ENCODE measurements at places on chromosomes 12 and 14.

DNA sequence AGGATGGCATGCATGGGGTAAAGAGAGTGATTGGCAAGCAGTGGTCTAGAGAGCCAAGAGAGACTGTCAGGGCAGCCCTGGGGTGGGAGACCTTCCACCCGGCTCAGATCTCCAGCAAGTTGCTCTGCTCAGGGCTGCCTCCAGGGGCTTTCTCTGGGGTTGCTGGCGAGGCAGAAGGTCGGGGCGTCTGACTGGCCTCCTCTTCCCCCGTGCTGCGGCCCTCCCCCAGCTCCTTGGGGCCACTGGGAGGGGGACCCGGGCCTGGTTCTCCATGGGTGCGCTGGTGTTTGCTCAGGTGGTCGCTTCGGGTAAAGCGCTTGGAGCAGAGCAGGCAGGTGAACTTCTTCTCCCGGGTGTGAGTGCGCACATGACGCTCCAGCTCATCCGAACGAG, 6.6 kb upstream of the AAAS start:
- no peak for DNase-seq

- DNase-seq: no peak
These were observed 49.0 kb downstream of the KIF21A start for GRCh38 chr12:39393890-39394289.

DNA sequence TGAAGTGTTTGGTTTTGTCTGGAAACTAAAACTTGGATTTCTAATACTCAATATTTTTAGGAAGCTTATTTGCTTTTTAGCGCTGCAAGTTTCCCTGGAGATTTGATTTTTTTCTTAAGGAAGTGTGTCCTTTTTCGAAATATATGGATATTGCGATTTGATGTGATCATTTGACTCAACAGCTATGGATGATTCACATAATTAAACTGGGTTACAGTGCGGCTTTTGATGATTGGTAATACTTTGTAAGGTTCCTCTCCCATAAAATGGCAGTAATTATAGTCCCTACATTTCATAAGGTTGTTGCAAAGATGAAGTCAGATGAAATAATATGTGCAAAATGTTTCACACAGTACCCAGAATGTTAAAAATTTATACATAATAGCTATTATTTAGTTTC, 13.1 kb downstream of the LDHB start:
- no peak for DNase-seq

DNA sequence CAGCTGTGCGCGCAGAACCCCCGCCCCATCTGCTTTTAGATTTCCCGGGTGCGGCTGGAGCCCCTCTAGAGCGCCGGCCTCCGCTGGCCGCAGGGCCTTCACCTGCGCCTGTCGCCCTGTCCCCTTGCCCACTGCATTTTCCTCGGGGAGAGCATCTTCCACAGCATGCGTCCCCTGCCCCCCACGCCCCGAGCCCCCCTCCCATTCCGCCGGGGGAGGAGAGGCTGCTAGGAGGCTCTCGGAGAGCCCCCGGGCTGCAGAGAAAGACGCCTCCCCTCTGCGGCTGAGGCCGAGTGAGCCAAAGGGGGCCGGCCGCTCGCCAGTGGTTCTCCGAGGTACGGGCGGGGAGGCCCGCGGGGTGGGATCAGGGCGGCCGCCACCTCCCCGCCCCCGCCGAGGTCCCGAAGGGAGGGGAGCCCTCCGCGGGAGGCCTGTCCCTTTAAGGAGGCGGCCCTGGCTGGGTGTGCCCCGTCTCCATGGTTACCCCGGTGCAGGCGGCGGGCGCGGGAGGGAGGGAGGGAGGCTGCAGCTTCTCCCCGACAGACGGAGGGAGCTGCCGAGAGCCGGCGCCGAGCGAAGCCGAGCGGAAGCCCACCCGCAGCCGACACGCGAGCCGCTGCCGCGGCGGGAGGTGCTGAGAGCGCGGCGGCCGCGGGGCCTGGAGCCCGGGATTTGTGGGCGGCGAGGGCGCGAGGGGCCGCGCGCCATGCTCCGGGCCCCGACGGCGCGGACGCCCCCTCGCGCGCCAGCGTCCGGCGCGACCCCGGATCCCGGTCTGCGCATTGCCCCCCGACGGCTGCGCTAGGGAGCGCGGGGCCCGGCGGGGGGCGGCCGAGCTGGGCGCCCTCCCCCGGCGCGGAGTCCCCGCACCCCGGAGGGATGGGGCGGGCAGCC, at the start of gene KCNH3:
Gene KCNH3 (plus strand): TSS at position 521 of the 894 bp plus-strand sequence. CDS start 387 bp downstream, outside the sequence.
- DNase-seq: peak; percentile 58

DNA sequence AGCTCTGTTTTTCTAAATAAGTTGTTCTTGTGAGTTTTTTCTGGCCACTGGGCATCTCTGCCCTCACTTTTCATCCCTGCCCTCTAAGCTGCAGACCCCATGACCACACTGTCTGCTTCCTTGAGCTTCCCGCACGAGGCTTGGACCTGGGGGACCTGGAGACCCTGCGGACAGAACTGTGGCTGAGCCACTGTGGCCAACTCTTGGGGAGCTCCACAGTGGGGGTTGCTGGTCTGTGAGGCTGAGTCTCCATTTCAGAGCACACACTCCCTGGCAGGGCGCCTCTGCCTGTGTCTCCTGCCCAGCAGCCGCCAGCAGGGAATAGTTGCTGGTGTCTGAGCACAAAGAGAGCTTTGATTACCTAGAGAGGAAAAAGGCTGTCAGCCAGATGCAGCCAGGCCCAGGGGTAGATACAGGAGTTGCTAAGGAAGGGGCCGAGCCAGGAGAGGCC, 13.1 kb upstream of the RIN3 start:
- no peak for DNase-seq

DNA sequence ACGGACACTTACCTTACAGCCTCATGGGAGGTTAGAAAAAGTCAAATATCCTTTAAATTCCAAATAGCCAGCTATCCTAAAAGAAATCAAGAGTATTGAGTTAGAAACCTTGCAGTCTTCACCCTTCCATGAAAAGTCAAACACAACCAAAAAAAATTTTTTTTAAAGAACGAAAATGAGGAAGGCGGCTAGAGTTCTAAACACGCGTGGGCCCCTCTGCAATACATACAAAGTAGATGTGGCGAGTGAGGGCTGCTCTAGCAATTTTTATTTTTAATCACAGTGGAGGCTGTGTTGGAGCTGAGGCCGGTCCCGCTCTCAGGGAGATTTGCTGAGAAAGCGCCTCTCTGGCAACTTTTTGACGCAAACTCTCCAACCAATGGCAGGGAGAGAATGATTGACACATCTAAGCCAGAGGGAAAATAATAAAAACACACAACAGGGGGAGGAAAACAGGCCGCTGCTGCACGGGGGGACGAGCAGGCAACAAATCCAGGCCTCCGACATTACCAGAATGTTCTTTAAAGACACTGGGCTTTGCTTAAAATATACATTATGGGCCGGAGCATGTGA, at the start of gene OTX2:
Gene OTX2 (minus strand): TSS at position 333 of the 573 bp plus-strand sequence. CDS start 5,023 bp downstream, outside the sequence.
- no peak for DNase-seq

- DNase-seq: peak; percentile 33
These were observed 52.4 kb downstream of the DICER1 start for GRCh38 chr14:95104911-95105310.

DNA sequence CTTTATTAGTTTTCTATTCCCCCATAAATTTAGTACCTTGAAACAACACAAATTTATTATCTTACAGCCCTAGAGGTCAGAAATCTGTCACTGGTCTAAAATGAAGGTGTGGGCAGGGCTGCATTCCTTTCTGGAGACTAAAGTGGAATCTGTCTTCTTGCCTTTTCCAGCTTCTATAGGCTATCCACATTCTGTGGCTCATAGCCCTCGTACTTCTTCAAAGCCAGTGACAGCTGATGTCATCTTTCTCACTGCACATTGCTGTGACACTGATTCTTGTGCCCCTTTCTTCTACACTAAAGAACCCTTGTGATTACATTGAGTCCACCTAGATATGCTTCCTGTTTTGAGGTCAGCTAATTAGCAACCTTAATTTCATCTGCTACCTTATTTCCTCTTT, 23.2 kb upstream of the DCN start:
- DNase-seq: no peak

GRCh38 chr12:3656946-3657622, 95.8 kb downstream of the CRACR2A start:
- no peak for DNase-seq

- peak; percentile 80 for DNase-seq
These were observed at the start of gene FBXO21 for GRCh38 chr12:117190210-117190781. FBXO21 (minus strand) TSS chr12:117190470; CDS start chr12:117190456, 14 bp downstream.

GRCh38 chr12:82835217-82835616, 148.5 kb downstream of the TMTC2 start:
- DNase-seq: peak; percentile 59

Data from fibroblast of pulmonary artery (primary cell).